ENCODE measurements at places on chromosomes 5 and 9.

DNA sequence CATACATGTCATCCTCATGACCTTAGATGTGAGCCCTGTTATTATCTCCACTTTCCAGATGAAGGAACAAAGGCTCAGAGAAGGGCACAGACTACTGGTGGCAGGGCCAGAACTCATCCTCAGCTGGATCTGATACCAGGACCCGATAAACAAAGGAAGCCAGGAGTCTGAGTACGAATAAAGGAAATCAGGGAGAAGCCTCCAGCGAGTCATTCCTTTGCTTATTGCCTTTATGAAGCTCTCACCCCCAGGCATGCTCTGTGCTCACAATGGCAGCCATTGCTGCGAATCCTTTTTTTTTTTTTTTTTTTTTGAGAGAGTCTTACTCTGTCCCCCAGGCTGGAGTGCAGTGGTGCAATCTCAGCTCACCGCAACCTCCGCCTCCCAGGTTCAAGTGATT, 130.1 kb downstream of the GAPVD1 start:
- no peaks in the 10 kb centered on the region for H3K36me3 ChIP-seq
- no peak for DNase-seq
- no peak overlapping the region for H3K4me3 ChIP-seq
- H3K27ac ChIP-seq = no peak overlapping the region
- no peaks in the 10 kb centered on the region for H3K27me3 ChIP-seq

- no peaks in the 10 kb centered on the region for H3K27me3 ChIP-seq
- H3K4me1 ChIP-seq = peaks cover 11% of the 10 kb centered on the region
- H3K27ac ChIP-seq = peak overlapping the region; percentile 21
- peak overlapping the region; percentile 48 for H3K4me3 ChIP-seq
- DNase-seq = no peak
Observed at GRCh38 chr5:76364226-76364589, 38.9 kb upstream of the IQGAP2 start.

DNA sequence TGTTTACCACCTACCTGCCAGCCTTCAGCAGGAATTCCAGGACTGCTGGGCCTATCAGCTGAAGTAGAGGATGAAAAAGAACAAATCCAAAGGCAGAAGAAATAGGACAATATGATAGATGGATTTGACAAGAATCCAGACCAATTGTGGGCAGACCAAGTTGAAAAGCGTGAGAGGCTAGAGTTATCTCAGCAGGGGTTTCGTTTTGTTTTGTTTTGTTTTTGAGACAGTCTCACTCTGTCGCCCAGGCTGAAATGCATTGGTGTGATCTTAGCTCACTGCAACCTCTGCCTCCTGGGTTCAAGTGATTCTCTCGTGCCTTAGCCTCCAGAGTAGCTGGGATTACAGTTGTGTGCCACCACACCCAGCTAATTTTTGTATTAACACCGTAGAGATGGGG, 113.2 kb downstream of the PALM2AKAP2 start:
- no peak overlapping the region for H3K4me3 ChIP-seq
- H3K4me1 ChIP-seq = peaks cover 3% of the 10 kb centered on the region
- DNase-seq = no peak
- H3K36me3 ChIP-seq = peaks cover 4% of the 10 kb centered on the region

DNA sequence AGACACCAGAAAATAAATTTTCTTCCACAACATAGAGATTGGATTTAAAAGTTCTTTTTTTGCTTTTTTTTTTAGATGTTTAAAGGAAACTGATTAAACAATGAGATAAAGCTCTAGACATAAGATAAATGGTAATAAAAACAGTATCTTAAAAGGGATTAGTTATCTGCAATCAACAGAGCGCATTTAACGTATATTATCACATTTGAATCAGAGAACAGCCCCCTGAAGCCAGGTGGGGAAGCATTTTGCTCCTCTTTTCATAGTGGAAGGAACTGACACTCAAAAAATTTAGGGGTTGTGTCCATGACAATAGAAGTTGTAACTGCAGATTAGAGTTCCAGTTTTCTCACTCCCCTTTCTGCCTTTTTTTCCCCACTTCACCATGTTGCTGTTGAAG, 367.6 kb downstream of the SPATA31D1 start:
- H3K4me3 ChIP-seq = no peak overlapping the region
- H3K36me3 ChIP-seq = no peaks in the 10 kb centered on the region
- DNase-seq = no peak
- no peaks in the 10 kb centered on the region for H3K4me1 ChIP-seq
- H3K27me3 ChIP-seq = peaks cover 5% of the 10 kb centered on the region
